ENCODE measurements at places on chromosomes 11 and 22.

- no peak for DNase-seq
Measured at GRCh38 chr11:1162491-1163311, 4.9 kb downstream of the MUC5AC start.

- no peak for DNase-seq
Measured at GRCh38 chr22:38971202-38971601, 10.9 kb upstream of the APOBEC3B start.

DNA sequence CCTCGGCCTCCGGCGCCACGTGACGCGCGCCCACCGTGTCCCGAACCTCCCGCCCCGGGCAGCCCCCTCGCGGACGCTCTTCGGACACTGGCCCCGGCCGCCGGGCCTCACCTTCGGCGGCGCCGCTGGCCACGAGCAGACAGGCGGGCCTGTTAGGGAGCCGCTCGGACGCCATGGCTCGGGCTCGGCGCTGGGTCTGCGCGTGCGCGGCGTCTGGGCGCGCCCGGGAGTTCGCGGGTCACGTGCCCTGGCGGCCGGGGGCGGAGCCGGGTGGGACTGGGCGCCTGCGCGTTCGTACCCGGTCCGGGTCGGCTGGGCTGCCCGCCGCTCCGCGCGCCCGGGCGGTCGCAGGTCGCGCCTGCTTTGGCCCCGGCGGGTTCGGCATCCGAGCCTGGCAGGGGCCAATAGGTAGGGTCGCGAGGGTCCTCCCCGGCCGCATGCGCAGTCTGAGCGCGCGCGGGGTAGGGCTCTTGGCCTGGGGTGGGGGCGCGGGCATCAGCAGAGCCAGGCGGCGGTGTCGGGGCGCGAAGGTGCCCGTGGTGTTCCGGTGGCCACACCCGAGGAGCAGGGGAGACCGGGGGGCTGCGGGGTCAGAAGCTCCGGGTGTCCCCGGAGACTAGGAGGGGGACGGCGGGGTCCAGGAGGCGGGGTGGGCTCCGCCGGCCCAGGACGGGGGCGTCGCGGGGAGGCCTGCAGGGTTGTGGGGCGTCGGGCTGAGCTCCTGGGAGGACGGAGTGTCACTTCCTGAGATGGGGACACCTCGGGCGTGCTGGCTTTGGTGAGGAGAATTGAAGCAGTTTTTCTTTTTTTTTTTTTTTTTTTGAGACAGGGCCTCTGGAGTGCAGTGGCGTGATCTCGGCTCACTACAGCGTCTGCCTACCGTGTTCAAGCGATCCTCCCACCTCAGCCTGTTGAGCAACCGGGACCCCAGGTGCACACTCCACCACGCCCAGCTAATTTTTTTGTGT lies at the start of gene GATD1:
Gene GATD1 (minus strand): TSS at position 200 of the 968 bp plus-strand sequence. CDS start 25 bp downstream, at position 175.
- peak; percentile 93 for DNase-seq

DNA sequence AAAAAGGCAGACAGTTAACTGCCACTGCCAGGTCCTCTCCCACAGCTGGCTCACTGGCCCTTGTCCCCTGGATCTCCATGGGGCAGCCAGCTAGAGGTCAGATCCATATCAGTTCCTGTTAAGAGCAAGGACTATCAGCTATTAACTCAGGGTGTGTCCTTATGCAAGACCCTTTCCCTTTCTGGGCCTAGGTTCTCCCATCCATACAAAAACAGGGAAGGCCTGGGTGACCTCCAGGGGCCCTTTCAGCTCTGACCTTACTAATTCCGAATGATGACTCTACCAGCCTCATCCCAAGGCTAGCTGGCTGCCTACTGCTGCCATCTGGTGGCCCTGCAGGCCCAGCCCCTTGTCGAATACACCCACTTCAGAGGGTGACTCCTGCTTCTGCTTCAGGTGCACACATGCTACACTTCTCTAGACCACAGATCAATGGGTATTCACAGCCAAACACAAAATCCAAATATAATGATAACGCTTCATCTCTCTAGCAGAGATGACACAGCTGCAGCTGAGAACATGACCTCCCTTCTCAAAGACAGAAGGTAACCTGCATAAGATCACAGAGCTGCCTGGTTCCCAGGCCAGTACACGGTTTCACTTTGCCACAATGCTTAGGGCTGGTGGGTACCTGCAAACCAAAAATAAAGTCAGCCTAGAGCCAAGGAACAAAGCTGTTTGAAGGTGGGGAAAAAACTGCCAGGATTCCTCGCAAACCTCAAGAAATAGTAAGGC lies 34.1 kb downstream of the SERGEF start:
- DNase-seq, result peak; percentile 63

- peak; percentile 35 for DNase-seq
Measured at GRCh38 chr11:118878163-118878563, 5.5 kb upstream of the CXCR5 start.

DNA sequence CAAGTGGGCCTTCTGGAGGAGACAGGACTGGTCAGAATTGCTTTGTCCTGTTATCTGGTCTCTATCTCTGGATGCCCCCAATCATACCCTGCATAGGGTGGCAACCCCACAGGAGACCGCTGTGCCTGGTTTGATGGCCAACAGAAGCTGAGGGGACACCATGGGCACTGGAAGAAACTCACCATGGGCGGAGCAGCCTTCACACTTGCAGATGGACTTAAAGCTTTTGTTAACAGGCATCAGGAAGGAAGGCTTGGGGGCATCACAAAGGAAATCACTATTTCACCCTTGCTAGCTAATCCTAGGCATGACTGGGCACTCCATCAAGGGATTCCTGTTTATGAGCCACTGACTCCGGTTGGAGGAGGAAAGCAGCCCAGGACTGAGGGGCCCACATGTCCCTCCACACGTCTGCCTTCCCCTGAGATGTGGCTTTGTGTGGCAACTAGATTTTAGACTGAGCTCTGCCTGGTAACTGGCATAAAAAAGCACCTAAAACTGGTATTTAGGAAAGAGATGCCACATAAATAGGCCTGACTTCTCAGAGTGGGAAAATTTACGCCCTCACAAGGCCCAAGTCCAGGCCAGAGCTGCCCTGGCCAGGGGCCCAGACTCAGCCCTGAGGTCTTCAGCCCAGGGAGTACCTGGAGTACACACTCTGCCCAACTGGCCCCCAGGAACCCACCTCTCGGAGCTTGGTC lies 57.0 kb upstream of the LYVE1 start:
- no peak for DNase-seq

- DNase-seq, result peak; percentile 25
Measured at GRCh38 chr11:27211370-27212127, 151.5 kb downstream of the CCDC34 start.

GRCh38 chr11:92753161-92753560 lies 216.3 kb upstream of the MTNR1B start:
- DNase-seq, result no peak

GRCh38 chr11:27497284-27497866 lies 9.2 kb downstream of the LIN7C start:
- DNase-seq, result peak; percentile 72

- peak; percentile 64 for DNase-seq
Measured at GRCh38 chr22:22770280-22770871, 117.2 kb upstream of the IGLL5 start.

GRCh38 chr11:61404103-61404502 lies 11.7 kb downstream of the TMEM216 start:
- no peak for DNase-seq

DNA sequence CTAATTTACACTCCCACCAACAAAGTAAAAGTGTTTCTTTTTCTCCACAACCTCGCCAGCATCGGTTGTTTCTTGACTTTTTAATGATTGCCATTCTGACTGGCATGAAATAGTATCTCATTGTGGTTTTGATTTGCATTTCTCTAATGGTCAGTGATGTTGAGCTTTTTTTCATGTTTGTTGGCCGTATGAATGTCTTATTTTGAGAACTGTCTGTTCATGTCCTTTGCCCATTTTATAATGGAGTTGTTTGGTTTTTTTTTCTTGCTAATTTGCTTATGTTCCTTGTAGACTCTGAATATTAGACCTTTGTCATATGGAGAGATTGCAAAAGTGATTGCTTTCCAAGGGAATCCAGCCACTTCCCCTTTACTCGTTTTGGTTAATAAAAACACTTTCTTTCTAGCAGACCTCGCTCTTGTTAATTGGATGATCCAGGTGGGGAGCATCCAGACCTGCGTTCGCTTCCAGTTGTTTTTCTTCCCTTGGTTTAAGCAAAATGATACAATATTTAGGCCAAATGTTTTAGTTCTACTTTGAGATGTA lies 17.1 kb upstream of the APOL4 start:
- DNase-seq, result no peak

DNA sequence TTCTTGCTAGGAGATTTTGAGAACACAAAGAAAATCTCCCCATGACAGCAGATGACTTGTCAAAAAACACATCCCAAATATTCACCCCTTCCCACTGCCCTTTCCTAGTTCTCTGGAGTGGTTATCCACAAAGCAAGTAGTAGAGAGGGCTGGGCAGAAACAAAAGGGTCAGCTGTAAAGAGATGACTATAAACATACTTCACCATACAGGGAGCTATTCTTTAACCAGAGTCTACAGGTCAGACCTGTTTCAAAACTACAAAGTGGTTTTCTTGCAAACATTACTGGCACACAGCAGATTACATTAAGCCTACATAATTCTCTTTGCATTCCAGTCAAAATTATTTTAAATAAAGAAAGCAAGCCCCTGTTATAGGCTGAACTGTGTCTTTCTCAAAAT lies 47.7 kb upstream of the NFRKB start:
- no peak for DNase-seq

GRCh38 chr22:29393019-29393608 lies 4.7 kb upstream of the AP1B1 start:
- DNase-seq, result no peak

GRCh38 chr22:32722441-32722840 lies 79.1 kb upstream of the TIMP3 start:
- no peak for DNase-seq

DNA sequence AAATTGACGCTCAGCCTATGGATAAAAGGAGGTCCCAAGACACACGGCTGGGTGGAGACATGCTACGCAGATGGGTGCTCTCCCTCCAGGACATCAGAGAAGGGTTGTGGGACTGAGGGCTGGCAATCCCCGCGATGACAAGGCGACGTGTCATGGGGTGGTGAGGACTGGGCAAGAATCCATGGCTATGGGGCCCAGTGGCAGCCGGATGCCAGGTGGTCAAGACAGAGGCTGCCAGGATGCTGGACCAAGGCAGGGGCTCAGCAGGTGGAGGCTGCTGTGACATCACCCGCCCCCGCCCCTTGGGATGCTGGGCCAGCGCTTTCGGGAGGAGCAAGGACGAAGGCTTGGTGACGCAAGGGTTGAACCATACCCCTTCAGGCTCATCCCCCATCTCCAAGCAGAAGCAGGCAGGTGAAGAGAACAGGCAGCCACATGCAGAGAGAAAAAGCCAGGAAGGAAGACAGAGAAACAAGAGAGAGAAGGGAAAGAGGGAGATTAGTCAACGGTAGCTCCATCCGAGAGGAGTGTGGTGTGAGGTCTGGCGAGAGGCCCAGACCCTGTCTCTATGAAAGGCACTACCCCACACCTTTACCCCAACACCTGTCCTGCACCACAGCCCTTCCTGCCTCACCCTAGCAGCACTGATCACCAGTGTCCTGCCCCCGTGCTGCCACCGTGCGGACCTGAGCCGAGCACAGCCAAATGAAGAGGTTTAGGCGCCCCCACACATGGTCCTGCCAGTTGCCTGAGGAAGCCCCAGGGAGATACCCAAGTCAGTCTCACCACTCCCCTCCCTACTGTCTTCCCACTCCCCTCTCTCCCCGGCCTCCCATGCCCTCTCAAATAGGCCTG lies 24.1 kb upstream of the RASL10A start:
- DNase-seq, result no peak

DNA sequence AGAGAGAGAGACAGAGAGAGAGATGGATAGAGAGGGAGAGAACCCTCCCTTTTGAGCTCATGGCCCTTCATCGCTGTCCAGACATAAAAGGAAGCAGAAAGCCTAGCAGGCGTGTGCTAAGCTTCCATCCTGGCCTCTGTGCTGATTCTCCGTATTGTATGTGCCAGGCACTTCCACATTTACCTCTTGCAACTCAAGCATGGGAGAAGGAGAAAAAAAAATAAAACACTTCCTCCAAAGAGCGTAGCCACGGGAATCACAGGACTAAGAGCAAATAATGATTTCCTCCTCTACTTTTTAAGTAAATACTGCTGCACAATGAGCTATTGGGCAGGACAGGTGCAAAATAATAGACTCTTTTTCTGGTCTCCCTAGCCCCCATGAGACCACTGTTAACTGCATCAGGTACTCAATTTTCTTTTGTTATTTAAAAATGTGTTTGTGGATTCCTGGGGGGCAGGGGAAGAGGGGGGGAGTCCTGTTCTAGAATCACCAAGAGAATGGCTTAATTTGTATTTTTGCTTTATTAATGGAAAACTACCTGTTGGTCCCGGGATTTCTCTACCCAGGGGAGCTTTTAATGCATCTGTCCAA lies 154.3 kb downstream of the NXPE2 start:
- no peak for DNase-seq

DNA sequence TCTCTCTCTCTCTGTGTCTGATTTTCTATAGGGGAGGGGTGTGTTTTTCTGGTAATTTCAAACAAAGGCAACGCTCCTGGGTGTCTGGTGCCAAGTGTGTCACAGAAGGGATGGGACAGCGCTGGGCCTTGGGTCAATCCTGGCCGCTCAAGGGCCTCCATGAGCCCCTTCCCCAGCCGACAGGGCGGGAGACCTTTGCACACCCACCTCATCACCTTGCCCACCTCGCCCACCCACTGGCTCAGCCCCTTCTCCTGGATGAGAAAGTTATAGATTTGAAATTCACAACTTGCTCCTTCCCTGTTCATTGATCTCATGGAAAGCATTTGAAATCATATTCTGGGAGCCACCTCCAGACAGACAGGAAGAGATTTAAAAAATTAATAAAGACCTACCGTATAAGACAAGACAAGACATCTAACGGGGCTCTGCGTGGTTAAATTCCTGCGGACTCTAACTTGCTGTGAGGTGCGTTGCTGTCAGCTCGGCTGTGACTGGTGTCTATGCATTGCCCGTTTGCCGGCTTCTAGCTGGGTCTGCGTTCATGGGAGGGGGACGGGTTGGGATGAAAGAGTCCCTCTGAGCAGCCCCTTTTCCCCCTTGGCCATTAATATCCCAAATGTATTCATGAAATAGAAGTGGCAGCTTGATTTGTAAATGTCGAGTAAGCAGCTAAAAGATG lies 27.0 kb downstream of the MPPED1 start:
- no peak for DNase-seq

DNA sequence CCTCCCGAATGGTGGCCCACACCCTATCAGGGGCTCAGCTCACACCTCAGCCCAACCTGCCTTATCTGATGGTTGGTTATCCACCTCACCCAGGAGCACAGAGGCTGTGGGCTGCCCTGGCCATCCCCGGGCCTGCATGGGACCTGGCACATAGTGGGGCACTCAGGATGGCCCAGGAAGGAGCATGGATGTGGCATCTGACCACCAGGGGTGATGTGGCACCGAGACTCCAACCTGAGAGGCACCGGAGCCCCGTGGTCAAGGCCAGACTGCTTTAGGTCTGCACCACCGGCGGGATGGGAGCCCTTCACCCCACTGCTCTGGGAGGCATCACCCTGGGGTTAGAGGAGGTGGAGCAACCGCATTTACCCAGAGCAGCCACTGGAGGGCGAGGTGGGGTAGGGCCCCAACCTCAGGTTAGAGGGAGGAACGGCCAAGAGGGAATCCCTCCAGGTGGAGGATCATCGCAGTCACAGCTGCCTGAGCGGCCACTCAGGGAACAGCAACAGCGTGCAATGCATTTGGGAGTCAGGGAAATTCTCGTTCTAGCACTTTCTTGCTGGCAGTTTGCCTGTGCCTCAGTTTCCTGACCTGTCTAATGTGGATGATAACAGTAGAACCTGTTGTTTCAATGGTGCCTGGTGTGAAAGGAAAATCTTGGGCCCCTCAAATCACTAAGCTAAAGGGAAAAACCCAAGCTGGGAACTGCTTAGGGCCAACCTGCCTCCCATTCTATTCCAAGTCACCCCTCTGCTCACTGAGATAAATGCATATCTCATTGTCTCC lies 52.9 kb upstream of the CARS1 start:
- peak; percentile 79 for DNase-seq

GRCh38 chr11:112128483-112129121 lies 35.3 kb downstream of the IL18 start:
- DNase-seq, result peak; percentile 21
